GM06990 (cell line): ENCODE measurements at places on chromosomes 3 and 15.

GRCh38 chr15:83207660-83208366 lies at the start of gene HDGFL3:
TSS of gene HDGFL3 (minus strand) at chr15:83207823. CDS start at chr15:83207414, 409 bp downstream.
- peak; percentile 57 for DNase-seq

DNA sequence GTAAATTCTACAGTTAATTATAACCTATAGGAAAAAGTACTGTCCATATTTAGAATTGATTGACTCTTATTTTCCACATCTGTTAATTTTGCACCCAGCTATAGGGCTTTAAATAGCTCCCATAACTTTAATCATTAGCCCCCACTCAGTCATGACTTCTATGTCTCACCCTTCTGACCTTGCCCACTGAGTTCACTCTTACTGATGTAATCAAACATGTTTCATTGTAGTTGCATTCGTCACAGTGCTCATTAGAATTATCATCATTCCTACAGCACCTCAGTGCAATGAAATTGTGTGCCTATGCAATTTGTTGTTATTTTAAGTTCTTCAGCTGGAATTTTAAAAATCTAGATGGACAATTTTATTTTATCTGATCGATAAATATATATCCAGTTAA lies 151.4 kb downstream of the TIGIT start:
- no peak for DNase-seq

DNA sequence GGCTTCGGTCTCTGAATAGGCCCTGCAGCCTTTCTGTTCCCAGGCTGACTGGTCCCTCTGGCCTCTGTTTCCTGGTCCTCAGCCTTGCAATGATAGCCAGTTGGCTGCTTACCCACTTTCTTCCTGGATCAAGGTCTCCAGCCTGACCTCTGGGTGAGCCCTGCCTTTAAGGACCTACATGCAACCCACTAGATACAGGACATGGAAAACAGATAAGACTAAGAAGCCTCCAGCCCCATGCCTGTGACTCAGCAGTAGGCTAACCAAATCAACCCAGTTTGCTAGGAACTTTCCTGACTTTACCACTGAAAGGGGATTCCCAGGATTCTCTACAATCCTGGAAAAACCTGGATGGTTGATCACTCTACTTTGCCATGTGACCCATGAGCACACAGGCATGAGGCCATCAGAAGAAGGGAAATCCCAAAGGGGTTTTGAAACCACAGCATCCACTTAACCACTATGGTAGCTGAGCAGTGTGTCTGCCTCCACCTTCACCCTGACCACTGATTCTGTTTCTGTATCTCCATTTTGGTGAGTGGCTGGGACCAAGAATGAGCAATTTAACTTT lies 188.1 kb downstream of the CHST2 start:
- no peak for DNase-seq

GRCh38 chr3:106294121-106294520 lies 425.3 kb upstream of the CBLB start:
- DNase-seq, result no peak
